ENCODE measurements at places on chromosomes 11 and 22.

DNA sequence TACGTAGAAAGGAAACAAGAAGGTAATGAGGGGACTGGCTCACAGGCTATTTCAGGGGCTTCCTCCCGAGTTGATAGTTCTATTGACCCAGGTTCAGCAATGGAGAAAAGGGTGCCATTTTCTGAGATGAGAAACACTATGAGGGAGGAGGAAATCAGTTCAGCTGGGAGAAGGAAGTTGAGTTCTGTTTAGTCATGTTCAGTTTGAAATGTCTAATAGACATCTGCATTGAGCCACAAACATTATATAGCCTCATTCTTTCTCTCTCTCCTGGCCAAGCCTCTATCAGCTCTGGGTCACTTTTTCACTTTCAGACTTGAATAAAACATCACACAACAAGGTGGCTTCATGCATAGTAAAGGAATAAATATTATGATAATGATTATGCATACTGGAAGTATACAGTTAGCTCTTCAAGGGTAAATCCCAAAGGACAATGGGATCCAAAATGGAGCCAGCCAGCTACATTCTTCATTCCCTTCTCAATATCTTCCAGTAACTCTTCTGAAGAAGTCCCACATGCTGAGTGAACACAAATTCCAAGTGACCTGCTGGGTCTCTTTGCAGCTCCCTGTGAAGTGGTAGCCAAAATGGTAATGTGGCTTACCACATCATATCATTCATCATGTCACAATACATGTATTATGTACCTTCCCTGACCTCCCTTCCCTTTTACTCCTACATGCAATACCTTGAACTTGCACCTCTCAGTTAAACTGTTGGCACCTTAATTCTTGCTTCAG lies 80.9 kb upstream of the CD44 start:
- no peak for DNase-seq

GRCh38 chr11:67240576-67241389 lies 25.5 kb upstream of the GRK2 start:
- DNase-seq = peak; percentile 83

GRCh38 chr11:13352711-13353110 lies 75.1 kb downstream of the BMAL1 start:
- no peak for DNase-seq

GRCh38 chr11:70423523-70424505 lies 25.5 kb downstream of the CTTN start:
- DNase-seq = peak; percentile 29

GRCh38 chr22:29092243-29092642 lies 19.4 kb downstream of the KREMEN1 start:
- DNase-seq = no peak

DNA sequence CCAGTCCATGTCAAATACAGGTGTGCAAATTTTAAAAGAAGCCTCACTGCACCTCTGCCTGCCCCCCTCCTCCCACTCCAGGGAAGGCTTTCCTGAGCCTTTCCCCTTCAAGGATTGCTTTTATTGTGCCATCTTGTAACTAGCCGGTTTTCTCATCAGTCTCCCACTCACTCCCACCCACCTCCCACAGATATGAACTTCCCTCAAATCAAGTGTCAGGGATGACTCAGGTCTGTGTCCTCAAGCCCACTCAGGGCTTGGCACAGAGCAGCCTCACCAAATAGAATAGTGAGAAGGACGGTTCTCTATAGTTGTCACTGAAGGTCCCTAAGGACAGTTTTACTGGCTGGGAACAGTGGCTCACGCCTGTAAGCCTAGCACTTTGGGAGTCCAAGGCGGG lies 43.0 kb downstream of the THAP12 start:
- no peak for DNase-seq

DNA sequence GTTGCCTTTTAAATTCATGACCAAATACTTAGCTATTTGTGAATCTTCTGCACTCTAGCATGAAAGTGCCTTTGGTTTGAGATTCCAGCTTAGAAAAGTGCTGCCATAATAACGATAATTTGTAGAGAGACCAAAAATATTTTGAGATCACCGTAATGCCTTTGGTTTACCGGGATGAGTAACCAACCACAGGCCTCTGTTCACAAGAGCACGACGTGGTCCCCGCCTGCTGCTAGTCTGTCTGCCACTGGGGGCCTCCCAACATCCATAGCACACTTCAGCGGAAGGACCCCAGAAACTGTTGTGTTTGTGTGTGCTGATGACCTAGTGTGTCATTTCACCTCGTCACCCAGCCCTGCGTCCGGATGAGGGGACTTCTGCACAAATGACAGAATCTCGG lies 67.0 kb upstream of the RASSF10 start:
- no peak for DNase-seq

DNA sequence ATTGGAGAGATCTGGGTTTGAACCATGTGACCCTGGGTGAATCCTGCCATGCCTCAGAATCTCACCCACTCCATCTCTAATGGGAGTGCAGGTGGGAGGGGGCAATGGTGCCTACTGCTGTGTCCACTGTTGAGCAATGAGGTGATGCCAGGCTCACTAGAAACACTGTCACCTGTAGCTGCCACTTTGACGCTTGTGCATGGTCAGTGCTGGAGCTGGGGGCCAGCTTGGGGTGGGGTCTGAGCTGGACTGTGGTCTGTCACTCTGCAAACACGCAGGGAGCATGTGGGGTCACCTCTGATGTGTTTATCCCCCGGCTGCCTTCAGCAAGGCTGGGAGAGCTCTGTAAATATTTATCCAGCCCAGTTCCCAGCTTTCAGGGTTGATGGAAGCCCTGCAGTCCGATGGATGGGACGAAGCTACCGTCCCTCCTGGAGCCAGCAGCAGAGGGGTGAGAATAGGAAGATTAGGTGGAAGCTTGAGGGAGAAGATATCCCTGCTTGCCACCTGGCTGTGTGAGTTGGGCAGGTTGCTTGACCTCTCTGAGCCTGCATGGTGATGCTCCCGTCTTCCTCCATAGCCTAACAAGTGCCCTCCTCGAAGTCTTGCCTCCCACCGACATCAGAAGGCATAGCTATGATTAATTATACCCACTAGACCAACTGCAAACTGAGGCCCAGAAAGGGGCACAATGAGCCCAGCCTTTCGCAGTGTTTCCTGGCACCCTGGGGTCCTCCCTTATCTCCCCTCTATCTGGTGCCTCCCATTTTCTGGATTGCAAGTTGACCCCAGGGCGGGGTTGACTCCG lies 1.7 kb downstream of the MMP11 start:
- DNase-seq = no peak

DNA sequence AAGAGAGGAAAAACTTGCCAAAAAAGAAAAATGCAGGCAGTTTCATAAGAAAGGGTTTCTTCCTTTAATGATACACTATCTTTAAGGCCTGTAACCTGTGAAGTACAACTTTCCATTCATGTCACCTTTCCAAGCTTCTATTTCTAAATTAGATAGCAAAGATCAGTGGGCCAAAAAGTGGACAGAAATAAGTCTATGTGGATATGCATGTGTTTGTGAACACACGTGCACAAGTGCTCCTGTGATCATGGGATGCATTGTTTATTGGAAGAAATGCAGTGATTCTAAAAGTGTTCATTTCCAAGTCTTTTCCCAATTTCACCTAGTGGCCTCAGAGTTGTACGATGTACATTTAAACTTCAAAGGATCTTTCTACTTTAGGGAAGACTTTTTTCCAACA lies 230.0 kb upstream of the BLID start:
- DNase-seq = no peak

GRCh38 chr11:73270855-73271477 lies 1.2 kb upstream of the P2RY6 start:
- no peak for DNase-seq

DNA sequence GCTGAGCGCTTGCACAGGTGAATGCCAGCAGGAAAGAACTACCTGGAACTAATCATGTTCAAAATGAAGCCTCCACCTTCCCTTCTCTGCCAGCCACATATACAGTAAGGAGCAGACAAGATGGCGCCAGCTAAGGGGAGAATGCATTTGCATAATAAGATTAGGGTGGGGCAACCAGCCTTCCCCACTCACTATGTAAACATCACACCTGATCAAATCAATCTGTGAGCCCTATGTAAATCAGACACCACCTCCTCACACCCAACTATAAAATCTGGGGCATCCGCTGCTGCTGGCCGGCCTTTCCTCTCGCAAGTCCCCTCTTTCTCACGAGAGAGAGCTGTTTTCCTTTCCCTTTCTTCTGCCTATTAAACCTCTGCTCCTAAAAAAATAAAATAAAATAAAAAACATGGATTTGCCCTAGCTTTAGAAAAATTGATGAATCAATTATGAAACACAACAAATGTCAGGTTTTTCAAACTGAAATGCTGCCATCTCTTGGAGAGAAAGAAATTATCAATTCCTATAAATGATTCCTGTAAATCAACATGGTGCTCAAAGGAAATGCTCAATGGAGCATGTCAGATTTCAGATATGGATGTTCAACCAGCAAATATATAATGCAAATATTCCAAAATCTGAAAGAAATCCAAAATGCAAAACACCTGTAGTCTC lies 108.9 kb downstream of the SGSM3 start:
- no peak for DNase-seq

DNA sequence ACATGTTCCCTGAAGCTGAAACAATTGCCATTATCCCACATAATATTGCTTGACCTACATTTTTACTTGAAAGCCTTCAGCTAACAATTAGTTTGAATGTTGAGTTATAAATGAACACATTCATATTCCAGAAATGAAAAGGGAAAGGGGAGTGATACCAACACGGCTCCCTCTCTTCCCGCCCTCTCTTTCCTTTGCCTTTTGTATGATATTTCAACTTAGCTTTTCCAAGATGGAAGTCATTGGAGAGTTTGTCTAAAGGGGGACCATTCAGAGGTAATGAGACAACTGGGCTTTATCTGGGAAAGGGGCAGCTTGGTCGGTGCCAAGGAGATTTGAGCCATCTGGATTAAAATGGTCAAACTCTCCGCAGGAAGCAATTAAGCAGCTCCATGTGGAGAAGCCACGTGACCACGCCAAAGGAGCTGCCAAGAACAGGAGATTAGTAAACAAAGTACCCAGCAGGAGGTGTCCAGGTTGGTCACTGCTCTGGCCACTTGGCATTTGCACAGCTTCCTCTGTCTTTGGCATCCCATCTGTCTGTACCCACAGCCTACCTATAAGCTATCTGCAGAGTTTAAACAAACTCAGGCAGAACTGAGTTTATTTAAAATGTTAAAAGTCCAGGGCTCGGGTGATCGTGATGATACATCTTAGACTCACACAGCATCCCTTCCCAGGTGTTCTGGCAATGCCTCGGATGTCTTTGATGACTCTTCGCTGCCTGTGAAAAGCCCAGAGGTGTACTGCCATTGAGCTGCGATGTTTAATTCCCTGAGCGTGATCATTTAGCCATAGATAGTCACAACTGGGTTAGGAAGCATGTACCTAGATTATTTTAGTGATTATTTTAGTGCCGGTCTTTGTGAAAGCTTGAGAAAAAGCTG lies 735.9 kb downstream of the NTM start:
- peak; percentile 58 for DNase-seq

DNA sequence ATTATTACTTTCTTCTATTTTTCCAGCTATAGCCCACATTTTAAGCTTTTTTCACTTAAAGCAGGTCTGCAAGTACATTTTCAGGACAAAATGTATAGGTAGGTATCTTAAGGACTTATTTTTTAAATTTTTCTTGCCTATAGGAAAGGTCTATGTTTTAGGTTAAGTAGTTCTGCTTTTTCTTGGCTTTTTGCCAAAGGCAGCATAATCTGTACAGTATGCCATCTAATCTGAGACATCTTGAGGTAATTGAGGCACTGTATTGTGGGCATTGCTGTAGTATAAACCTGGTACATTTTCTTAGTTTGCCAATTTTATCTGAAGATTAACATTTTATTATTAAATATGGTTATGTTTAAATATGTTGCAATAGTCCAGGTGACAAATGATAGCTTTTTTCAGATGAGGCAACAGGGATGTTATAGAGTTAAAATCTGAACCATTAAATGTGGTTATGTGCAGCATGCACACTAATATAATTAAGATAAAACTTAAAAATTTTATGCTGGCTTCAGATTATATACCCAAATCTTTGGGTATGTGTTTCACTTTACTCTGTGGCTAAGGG lies 42.9 kb downstream of the QSER1 start:
- DNase-seq = no peak

- DNase-seq = no peak
These were observed 840 bp downstream of the GRAMD1B start for GRCh38 chr11:123430721-123431497.

DNA sequence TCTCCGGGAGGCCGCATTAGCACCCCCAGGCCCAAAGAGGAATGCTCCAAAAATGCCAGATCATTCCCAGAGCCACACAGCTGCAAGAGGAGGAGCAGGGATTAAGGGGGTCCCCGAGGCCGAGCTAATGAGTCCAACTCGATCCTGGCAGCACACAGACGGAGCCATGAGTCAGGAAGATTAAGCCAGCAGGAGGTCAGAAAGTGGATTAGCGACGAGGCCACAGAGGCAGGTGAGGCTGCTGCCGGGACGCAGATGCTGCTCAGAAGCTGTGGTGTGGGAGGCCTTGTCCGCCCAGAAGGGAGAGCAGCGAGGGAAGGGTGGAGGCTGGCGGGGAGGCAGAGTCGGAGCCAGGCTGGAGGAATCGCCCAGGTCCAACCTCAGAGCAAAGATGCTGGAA lies 120.5 kb downstream of the SHANK2 start:
- DNase-seq = peak; percentile 90

DNA sequence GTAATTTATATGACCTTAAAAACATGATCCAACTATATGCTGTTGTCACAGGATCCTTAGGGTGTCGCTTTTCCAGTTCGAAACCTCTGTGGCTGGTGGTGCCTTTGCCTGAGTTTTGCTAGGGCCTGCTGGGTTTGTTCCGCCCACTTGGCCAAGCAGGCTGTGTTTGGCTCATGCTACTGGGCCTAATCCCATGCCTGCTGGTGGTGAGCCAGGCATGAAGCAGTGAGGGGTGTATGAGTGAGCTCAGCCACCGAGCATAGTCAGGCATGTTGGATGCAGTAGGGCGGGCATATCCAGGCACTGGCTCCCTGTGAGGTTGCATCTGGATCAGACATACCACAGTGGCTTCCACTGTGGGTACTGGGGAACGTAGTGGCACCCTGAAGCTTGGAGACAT lies 16.3 kb downstream of the NPAT start:
- DNase-seq = no peak

- DNase-seq = peak; percentile 47
These were observed 89.0 kb upstream of the GRK3 start for GRCh38 chr22:25475257-25476022.

- DNase-seq = no peak
These were observed 111.2 kb downstream of the LRRC32 start for GRCh38 chr11:76559346-76559745.

DNA sequence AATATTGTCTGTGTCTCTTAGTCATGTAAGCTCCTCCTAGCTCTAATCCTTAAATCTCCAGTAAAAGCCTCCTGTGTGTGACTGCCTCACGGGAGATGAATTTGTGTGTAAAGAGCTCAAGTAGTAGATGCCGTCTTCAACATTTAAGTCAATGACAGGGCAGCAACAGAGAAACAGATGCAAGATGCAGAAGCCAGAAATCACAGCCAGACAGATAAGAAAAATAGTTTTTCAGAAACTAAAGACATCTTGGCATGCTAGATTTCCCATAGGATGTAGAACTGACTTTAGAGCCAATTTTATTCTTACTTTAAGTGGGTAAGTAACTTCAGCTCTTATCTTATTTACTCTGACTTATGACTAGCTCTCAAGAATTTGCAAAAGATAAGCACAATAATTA lies 652.8 kb downstream of the KCNA4 start:
- no peak for DNase-seq

GRCh38 chr11:134417871-134418840 lies 6.1 kb upstream of the B3GAT1 start:
- no peak for DNase-seq
